ENCODE measurements at places on chromosomes 2 and 18.

DNA sequence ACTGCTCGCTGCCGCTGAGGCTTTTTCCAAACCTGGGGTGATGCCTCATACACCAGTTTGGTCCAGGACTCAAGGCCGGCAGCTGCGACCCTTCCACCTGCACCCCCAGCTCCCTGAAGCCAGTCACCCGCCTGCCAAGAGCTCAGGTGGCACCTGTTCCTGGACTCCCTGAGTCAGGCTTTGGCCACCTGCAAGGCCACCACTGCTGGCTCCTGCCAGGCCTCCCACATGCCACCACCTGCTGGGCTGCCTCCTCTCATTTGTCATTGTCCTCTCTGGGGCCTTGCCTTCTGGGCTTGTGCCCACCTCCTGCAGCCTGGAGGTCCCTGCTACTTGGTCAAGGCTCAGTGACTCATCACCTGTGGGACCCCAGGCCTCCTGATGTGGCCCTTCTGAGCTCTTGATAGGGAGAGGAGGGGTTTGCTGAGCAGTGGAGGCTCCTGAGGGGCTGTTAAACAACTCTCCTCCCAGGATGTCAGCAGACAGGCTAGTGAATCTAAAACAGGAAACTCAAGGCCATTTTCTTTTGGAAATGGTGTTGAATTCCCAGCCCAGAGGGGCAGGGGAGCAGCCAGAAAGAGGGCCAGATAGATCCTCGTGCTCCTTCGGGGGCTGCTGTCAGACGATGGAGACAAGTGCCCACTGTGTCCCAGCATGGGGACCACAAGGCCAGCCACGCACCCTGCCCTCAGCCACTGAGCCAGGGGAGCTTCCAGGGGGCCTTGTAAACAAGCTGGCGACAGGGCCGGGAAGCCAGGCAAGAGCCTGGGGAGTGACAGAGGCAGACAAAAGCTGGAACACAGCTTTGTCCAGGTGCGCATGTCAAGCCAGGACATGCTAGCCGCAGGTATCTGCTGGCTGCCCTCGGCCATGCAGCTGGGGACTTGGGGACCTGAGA, 416.8 kb downstream of the LRATD1 start:
- no peak for DNase-seq

GRCh38 chr2:19198381-19198780, 160.0 kb downstream of the OSR1 start:
- no peak for DNase-seq

- DNase-seq = no peak
Observed at GRCh38 chr2:9102861-9103662, 99.6 kb upstream of the MBOAT2 start.

DNA sequence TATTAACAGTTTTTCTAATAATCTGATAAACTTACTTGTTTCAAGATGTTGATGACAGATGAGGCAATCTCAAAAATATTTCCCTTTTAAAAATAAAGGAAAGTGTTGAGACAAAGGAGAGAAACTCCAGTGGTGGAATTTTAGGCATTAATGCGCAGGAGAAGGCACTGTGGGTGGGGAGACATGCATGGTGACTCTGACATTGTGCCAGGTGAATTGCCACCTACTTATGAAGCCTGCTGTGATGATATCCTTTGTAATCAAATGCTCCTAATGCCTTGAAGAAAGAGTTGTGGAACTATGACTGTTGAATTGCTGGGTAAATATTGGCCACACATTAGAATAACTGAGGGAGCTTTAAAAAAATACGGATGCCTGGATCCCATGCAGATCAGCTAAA, 101.4 kb downstream of the PLA2R1 start:
- DNase-seq = no peak

DNA sequence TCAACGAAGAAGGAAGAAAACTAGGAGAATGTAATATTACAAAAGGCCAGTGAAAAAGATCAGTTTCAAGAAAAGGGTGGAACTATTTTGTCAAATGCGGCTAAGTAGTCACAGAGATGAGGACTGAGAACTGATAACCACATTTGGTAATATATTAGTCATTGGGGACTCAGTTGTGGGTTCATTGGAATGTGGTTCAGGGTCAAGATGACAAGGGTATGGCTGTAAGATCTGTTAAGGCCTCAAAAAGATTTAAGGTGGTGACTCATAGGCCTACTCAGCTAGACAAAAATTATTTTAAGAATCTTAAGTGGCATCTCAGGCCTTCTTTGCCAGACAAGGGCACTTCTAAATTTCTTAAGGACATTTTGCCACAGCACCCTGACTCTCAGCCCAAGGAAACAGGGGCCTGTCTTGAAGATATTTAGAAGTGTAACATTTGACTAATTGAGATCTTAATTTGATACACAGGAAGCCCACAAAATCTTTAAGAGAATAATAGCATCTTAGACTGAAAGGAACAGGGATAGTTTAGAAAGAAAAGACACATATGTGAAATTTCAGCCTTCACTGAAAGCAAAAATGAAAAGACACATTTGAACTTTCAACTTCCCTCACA, 81.3 kb downstream of the STRADB start:
- DNase-seq = no peak

- DNase-seq = no peak
Observed at GRCh38 chr2:55033921-55034320, 16.3 kb downstream of the RTN4 start.

DNA sequence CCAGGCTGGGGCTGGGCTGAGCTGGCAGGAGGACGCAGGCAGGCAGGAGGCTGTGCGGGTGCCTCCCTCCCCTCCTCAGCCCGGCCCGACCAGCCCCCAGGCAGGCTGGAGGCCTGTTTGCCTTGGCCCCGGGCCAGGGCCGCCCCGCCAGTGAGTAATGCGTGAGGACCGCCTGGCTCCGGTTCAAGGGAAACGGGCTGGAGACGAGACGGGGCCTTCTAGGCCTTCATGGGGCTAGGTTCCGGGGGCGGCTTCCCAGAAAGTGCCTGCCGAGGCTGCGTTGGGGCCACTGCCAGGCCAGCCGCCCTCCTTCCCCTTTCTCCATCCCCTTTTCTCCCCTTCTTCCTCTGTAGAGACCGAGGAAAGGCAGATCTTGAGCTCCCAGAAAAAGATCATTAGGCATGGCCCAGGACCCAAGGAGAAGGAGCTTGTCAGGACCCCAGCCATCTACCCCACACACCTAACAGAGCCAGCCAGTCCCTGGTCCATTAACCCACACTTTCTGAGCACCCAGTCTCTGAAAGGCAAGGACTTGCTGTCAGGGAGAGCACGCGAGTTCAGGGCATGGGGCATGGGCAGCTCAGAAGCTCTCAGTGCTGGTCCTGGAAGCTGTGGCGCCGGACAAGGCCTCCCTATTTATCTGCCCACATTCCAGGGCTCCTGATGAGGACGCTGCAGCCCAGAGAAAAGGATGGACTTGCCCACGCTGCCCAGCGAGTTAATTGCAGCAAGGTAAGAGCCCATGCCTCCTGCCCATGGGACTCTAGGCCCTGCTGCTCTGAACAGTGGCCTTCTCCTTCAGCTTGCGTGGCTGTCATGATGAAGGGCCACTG, 48.5 kb downstream of the SMAD7 start:
- DNase-seq = no peak

GRCh38 chr2:22826703-22827102, 558.3 kb upstream of the KLHL29 start:
- DNase-seq = no peak

DNA sequence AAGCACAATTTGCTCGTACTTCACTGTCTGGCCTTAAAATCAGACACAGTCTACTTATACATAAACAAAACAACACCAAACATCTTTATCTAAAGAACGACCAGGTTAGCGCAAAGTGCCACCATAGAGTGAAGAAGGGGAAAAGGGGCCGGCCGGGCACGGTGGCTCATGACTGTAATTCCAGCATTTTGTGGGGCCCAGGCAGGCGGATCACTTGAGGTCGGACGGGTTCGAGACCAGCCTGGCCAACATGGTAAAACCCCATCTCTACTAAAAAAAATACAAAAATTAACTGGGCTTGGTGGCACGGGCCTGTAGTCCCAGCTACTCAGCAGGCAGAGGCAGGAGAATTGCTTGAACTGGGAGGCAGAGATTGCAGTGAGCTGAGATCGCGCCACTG, 118.5 kb upstream of the RIOK3 start:
- DNase-seq = no peak

DNA sequence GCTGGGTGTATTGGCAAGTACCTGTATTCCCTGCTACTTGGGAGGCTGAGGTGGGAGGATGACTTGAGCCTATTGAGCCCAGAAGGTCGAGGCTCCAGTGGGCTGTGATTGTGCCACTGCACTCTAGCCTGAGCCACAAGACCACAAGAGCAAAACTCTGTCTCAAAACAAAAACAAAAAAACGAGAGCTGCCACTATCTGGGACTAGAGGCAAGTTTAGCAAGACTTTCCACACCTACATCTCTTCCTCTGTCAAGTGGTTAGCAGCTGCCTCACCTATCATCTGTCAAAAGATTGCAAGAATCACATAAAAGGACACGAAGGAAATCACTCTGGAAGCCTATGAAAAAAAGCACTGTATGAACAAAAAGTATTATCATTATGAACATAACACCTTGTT, 55.2 kb upstream of the RIOK3 start:
- DNase-seq = no peak

- no peak for DNase-seq
Observed at GRCh38 chr2:204024503-204024902, 87.9 kb downstream of the ICOS start.

DNA sequence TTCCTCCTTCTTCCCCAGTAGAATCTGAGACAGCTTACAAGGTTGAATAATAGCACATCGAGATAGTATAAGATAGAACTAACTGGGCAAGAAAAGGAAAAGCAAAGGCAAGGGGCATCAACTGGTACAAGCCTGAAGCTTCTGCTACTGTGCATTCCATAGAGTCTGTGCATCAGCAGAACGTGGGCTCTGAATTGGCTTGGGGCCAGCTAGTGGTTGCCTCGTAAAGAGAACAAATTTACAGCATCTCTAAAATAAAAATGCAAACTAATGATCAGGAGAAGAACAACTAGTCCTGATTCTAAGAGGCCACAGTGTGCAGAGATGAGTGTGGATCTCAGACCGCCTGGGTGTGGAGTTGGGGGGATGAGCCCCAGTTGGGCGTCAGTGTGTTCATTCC, 36.6 kb downstream of the UPP2 start:
- DNase-seq = no peak

DNA sequence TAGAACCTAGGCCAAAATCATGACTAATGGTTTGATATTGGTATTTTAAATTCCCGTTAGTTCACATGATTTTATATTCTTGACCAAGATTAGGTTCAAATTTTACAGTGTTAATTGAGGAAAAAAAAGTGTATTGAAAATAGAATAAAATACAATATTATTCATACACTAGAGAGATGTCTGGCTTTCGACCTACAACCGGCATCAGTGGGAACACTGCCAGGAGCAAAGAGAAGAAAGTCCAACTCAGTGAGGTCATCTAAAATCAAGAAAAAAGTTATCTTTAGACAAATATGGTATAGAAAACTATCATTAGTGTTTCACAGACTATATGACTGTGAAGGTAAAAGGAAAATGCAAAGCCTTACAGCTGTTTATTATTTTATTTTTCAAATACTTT, 81.5 kb downstream of the PIGN start:
- no peak for DNase-seq

DNA sequence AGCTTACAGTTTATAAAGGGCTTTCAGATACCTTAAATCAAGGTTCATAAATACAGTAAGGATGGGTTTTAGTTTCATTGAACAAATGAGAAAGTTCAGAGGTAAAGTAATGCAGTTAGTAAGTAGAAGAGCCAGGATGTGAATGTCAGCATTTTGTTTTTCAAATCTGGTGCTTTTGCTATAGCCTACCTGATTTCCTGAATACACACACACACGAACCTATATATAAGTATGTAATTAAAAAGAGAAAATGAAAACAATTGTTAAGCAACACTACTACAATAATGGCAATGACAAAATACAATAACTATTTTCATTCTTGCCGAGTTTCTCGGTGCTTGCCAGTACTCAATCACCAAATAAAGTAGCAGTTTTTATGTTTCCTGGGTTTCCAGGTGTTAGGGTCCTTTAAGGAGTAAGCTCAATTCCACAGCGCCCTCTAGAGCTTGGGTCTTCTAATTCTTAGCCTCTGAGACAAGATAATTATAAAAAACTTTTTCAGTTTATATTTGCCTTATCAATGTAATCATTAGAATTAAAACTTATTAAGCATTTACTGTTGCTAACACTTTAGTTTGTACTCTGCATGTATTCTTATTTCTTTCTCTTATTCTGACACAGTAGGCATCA, 512.9 kb upstream of the ACVR2A start:
- DNase-seq = no peak

DNA sequence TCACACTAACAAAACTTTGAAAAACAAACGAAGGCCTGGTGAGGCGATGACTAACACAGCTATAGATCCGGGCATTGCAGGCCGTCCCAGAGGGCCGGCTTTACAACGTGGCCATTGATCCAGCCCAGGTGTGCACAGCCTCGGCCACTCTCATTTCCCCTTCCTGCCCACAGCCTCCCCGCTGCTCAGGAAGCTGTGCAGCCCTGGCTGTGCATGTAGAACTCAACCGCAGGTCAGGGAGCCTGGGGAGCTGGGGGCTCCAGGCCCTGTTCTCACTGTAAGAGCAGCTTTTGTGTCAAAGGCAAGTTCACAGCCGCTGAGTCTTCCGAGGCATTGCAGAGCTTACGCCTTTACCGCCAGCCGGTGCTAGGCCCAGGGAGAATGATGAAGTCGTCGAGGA, 87.2 kb downstream of the LONRF2 start:
- DNase-seq = peak; percentile 63

- DNase-seq = no peak
Observed at GRCh38 chr18:58682429-58683069, 11.3 kb downstream of the MALT1 start.

DNA sequence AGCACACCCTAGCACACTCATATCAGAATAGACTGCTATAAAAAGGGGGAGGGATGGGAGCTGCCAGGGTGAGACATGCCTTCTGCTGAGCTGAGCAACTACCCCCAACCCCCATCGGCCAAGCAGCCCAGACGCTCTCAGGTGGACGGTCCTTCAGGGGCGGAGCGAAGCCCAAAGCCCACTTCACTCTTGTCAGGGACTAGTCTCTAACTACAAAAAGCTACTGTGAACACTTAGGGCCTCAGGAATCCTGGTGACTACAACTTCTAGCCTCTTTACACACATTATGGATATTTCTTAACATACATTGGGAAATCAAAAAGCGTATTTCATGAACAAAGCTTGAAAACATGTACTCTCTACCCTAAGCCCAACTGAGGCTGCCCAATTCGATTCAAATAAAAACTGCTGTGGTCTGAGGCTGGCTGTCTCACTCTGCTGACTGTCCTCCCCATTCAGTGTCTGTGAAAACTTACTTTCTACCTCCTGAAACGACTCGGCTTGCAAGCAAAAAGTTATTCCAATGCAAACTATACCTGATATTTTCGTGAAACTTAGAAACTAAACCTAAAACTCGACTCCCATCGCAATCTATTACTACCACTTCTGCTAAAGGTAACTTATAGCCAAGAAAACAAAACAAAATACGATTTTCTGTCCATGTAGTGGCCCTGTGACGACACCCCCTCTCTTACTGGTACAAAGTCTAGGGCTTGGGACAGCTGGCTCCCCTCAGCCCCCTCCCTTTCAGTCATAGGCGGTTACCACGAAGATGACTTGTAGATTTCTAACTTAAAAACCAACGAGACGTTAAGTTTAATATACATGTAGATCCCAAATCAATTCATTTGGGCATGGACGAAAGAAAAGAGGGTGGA, 1.2 kb downstream of the SERTAD2 start:
- no peak for DNase-seq

All from activated CD8-positive, alpha-beta memory T cell treated with anti-CD3 and anti-CD28 coated beads for 24 hours (primary cell).